ENCODE measurements at places on chromosomes 7 and 10.
A peak's percentile ranks its signal among the peaks of the same experiment; 100 is the strongest.

- DNase-seq: no peak
Observed at GRCh38 chr7:157499121-157499834, 162.5 kb downstream of the DNAJB6 start.

DNA sequence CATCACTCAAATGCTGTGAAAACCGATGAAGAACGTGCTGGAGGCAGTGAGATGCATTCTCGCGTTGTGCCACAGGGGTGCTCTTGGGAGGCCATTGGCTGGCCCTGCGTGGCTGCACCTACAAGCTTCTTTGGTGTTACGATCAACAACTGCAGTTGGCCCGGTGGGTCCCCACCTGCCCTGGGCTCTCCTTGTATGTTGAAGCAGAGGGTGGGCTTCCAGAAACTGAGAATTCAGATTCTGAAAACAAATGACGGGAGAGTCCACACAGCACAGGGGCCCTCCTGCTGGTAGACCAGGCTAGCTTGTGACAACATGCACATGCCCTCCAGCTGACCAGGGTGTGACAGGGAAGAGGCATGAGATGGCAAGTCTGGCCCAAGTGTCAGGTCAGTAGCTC, 23.7 kb upstream of the DDC start:
- no peak for DNase-seq

DNA sequence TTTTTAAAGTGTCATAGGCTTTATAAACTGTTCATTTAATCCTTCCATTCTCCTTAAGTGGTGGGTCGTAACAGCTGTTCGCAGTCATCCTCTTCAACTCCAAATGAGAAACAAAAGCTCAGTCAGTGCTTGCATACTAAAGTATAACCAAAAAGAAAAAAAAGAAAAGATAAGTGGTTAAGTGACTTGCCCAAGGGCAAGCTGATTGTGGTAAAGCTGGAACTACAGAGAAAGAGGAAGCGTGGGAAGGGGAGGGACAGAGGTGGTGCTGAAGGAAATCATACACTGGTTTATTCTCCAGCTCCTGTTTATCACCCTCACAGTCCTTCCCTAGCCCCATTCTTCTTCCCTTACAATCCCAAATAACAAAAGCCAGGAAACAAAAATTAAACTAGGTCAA, 29.6 kb downstream of the IDE start:
- no peak for DNase-seq

- peak; percentile 98 for DNase-seq
Observed at GRCh38 chr7:17546592-17546991, 248.1 kb downstream of the AHR start.

DNA sequence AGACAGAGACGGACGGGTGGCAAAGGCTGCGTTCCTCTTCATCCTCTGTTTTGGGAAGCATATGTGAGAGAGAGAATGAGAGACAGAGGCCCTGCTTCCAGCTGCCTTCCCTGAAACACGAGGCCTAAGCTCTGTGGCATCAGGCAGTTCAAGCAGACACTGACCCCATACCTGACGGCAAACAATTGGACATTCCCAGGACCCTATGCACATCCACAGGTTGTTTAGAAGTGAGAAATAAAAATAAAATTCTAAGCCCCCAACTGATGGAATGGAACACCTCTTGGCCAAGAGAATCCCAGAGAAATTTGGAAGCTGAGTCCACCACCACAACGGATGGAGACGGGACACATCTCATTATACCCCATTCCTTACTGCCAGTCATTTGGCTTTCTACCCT, 105.3 kb downstream of the CPXM2 start:
- DNase-seq: no peak

DNA sequence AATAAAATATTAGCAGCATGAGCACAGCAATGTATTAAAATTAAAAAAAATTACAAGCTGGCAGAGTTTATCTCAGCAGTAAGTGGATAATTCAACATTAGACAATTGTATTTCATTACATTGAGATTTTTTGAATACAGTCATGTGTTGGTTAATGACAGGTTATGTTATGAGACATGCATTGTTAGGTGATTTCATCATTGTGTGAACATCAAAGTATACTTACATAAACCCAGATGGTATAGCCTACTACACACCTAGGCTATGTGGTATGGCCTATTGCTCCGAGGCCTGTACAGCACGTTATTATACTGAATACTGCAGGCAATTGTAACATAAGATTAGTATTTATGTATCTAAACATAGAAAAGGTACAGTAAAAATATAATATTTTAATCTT, 29.7 kb downstream of the CCDC6 start:
- peak; percentile 39 for DNase-seq

GRCh38 chr10:13491747-13492360, 37.0 kb downstream of the BEND7 start:
- DNase-seq: no peak

DNA sequence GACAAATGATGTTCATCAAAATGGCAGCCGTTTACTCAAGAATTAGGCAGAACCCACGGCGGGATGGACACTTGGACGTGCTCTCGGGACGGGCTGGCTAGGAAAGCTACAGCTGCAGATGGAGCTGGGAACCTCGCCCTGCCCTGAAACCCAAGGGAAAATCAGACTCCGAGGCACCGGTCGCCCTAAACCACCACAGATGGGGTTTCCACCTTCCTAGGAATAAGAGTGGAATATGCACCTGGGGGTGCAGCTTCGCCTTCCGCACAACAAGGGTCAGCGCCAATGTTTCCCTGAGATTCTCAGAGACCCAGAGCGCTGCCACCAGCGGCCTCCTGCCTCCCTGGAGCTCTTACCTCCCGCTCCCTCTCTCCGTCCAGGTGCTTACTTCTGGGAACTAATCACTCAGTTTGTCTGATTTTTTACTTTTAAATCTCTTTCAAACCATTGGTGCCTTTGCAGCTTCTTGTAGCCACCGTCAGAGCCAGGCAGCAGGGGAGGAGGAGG, 122.7 kb downstream of the DYNC2I1 start:
- no peak for DNase-seq

DNA sequence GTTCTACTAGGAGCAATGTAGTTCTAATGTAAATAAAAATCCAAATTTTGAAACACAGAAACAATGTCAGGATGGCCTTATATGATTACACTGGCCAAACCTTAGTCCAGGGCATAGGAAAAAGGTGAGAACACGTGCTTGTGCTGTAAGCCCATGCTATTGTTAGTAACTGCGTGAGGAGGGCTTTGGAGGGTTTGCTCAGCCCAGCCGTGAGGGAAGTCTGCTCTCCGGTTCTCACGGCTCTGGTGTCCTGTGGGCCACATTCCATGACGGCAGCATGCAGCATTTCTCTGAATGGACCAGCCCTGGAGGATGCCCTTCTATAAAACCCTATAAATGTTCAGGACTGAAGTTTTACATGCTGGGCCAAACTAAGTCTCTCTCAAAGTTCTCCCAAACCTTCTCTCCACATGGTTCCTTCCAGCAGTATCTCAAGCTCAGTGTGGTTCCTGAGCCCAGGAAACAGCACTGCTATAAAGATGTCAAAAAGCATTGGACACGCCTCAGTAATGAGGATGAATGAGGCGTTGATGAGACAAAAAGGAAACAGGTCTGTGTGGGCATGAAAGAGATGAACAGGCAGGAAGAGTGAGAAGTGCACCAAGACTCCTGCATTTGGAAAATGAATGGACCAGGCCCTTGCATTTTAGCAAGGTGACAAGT, 174.8 kb upstream of the CDCA7L start:
- no peak for DNase-seq

DNA sequence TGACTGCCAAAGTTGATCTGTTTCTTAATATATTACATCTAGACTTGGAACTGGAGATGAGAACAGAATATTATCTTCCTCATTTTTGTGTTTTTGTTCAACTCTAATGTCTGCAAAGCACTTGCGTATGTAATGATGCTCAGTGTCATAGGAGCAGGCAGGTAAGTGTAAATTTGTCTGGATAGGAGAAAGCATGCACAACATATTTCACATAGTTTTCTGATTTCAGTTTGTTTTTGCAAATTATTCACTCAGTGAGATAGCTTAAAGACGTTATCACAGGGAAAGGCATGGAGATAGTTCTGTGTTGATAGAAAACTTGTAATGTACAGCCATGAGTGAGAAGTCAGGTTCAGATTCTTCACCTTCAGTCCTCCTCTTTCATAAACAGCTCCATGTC, 84.8 kb downstream of the CFTR start:
- no peak for DNase-seq

- DNase-seq: no peak
Observed at GRCh38 chr10:104033401-104033930, 52.2 kb downstream of the COL17A1 start.

DNA sequence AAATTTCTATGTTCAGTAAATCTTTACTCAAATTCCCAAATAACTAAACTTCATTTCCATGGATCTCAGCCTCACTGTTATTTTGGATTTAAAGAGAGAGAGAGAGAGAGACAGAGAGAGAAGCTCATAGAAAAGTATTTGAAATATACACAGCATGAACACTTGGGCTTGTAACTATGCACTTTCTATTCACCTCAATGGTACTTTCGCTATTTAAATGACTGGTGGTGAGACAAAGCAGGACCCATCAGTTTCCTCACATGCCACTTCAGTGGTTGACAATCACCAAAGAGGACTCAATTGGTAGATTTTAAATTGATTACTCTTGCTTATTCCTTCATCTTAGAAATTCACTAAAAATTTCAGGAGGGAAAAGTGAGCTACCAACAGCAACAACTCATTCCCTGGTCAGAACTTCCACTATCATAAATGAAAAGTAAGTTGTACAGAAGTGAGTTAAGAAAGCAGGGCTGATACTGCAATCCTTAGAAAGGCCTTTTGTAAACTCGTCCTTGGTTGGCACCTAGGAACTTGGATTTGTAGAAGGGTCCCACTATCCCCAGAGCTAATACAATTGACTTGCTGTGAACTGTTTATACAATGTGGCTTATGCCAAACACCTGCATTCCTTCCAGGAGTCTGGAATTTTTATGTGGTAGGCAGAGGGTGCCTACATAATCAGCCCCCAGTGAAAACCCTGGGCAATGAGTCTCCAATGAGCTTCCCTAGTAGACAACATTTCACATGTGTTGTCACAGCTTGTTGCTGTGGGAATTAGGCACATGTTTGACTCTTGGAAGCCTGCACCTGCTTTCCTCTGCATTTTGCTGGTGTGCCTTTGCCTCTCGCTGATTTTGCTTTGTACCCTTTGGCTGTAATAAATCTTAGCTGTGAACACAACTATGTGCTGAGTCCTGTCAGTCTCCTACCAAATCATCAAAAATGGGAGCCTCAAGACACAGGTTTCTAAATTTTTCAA, 10.8 kb downstream of the ERLIN1 start:
- no peak for DNase-seq

DNA sequence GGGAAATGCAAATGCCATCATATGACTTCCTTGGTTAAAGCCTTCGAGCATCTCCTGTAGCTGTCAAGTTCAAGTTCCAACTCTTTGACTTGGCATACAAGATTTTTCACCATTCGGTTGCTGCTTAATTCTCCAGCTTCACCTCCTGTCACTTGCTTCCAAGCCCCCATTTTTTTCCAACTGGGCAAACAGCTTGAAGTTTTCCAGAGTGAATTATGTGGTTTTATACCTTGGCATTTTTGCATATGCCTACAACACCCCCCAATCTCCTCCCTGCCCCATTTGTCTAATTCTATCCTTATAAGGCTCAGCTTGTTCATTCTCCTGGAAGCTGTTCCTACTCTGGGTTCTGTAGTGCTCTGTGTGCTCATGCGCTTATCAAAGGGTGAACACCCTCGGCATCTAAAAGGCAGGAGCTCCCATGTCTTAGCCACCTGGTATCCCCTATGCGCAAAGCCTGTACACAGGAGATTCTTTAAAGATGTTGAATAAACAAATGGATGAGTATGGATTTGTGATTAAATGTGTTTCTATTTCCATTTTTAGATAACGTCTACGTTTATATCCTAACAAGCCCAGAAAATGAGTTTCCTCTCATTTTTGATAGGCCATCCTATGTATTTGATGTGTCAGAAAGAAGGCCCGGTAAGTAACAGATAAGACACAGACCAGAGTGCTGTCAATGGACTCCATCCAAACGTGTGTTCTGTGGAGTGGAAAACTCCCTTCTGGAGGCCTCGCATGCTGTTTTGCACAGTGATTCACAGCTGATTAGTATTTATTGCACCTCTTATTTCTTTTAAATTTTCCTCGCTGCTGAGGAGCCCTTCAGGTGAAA, 52.5 kb downstream of the CDHR3 start:
- no peak for DNase-seq

DNA sequence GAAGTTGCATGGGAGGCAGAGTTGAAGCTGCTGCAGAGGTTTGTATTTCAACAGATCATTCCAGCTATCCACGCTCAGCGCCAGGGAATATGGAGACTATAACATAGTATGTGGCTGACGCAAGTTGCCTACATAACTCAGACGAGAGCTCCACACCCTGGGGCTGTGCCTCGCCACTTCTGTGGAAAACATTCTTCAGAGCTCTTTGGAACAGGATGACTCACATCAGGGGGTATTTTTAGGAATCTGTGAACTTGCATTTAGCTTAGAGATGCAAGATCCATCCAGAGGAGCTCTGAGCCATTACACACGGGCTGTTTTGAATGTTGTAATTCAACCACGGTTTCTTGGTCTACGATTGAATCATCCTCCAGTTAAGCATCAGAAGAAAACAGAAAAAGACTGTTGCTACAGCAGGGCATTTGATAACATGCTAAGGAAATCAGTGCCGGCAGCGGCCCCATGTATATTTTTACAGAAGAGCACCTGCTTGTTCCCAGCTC, 481.5 kb upstream of the AKR1E2 start:
- DNase-seq: peak; percentile 100

DNA sequence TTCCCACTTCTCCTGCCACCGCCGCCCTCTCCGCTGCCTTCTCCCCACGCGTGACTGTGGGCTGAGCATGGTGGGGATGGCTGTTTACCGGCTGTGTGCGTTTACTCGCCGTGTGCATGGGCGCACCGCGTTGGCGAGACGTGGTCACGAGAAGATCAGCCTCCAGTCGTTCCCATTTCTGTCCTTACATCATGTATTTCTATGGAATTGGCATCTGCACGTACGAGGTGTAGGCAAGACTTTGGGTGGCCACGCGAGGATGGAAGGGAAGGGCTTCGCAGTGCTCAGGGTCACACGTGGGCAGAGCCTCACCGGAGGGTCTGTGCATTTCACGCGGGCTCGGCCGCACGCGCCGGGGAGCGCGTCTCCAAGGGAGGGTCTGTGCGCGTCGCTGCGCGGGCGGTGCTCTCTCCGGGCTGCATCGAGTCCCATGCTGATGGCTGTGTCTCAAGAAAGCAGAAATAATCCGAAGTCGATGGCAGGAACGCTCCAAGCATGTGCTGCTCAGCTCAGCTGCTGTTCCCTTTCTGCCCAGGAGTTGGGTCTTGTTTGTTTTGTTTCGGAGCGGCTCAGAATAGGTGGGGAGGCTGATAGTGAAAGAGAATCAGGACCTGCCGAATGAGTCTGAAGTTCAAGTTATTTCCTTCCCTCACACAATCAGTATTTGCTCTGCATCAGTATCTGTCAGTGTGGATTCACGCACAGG, 973 bp downstream of the CAMK1D start:
- no peak for DNase-seq

- DNase-seq: no peak
Observed at GRCh38 chr7:9029681-9030530, 596.5 kb downstream of the NXPH1 start.

DNA sequence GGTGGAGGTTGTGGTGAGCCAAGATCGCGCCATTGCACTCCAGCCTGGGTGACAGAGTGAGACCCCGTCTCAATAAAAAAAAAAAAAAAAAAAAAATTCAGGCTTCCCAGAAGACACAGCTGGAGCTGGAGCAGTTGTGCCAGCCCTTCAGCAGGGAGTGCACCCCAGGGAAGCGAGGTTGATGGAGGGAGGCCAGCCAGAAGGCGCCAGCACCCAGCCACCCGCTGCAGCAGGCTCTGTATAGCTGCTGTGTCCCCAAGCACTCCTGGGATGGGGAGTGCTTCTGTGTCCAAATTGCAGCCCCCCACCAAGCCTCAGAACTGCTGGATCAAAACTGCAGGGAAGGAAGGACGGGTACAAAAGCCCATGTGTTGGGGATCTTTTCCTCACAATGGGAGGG, 47.8 kb downstream of the COBL start:
- DNase-seq: no peak
